Cerebellum (tissue), 4 donors: ENCODE measurements at places on chromosomes 12 and 14. TPM values are rescaled to one million over a fixed set of nuclear protein-coding genes. Genes with fewer than 3 reads are reported as not detected.

Gene BCL7A
- 38.5 TPM for total RNA-seq

Gene CMTM5
- 1.9 TPM for total RNA-seq

Gene WNK1
- total RNA-seq: 173 TPM

Gene PRKD1
- total RNA-seq: 26.0 TPM

Gene IRAK4
- total RNA-seq: 8.3 TPM

Gene KCNC2
- 20.2 TPM for total RNA-seq

Gene SLC38A4
- 1.4 TPM for total RNA-seq

Gene GDF3
- not detected for total RNA-seq

Gene CLEC1A
- 0.54 TPM for total RNA-seq

Gene KCNMB4
- total RNA-seq: 19.7 TPM

Gene TCL1B
- not detected for total RNA-seq

DNA sequence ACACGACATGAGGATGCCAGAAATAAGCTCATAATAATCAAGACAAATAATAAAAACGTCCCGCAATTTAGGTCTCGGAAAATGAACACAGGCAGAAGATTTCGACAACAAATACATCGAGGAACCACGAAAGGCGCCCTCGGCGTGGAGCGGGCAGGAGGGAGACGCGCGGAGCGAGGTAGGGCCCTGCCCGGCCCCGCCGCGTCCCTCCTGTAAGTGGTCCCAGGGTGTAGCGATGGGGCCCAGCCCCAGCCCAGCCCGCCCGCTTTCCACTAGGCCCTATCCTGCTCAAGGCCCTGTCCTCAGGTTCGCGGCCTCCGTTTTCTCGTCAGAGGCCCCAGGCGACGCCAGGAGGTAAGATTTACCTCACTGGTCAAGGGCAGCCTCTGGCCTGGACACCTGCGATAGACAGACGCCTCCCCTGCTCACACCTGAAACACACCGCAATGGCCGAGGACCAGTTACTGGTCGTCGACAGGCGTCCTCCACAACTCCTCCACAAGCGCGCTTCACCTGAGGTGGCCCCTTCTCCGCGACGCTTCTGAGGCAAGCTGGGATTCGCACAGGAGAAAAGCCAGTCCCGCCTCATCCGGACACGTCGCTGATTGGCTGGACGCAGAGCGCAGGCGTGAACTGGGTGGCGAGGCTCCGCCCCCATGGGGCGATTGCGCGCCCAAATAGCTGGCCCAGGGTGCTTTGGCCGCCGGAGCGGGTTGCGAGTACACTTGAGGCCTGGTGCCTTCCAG, at the start of gene SYCP3:
SYCP3 (minus strand) TSS at position 543 of the 746 bp plus-strand sequence. CDS start 1,527 bp downstream, outside the sequence.
- no peak for DNase-seq

DNA sequence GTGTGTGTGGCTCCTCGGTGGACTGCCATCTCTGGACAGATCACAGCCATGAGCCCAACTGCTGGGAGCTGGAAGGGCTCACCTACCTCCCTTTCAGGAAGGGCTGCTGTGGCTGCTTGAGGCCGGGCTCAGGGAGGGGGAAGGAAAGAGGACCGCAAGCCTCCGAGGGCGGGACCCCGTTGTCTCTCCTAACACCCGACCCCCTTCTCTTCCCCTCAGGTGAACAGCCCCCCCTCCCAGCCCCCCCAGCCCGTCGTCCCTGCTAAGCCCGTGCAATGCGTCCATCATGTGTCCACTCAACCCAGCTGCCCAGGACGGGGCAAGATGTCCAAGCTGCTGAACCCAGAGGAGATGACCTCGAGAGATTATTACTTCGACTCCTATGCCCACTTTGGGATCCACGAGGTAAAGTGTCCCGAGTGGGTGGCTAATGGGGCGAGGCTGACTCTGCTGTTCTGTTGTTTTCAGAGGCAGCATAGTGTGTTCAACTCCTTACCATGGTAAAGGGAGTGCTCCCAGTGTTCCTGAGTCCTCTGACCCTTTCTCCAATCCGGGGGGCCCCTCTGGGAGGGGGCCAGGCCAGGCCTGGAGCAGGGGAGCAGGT, 49.5 kb downstream of the PRMT8 start:
- no peak for DNase-seq

DNA sequence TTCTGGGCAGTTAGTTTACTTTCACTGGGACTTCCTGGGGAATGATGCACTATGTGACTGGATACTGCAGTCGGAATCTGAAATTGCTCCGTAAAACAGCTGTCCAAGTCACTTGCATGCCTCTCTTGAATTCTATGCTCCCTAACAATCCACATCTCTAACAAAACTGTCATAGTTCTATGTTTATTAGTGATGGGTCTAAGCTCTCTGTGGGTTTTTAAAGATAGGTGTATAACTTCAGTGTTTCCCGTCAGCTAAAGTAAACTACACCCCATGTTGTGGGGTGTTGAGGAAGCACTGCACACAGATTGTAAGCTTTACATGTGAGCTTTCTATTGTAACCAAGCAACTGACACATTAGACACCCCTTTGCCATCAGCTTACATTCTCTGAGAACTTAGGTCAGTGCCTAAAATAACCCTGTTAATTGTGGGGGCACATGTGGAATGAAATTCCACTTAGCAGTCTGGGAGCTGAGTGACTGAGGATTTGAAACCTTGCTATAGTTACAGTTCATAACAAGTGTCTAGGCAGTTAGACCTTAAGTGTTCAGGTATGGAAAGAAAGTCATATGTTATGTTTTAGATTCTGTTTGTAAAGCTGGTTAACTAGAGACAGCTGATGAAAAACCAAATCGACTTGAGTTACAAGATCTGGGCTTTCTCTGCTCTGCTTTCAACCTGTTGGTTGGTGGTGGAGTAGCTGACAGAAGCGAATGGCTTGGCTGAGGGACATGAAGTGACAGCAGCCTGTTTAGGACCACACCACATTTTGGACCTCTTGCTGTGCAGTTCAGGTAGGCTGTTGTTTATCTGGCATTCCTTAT, 165.7 kb downstream of the AKAP6 start:
- no peak for DNase-seq

DNA sequence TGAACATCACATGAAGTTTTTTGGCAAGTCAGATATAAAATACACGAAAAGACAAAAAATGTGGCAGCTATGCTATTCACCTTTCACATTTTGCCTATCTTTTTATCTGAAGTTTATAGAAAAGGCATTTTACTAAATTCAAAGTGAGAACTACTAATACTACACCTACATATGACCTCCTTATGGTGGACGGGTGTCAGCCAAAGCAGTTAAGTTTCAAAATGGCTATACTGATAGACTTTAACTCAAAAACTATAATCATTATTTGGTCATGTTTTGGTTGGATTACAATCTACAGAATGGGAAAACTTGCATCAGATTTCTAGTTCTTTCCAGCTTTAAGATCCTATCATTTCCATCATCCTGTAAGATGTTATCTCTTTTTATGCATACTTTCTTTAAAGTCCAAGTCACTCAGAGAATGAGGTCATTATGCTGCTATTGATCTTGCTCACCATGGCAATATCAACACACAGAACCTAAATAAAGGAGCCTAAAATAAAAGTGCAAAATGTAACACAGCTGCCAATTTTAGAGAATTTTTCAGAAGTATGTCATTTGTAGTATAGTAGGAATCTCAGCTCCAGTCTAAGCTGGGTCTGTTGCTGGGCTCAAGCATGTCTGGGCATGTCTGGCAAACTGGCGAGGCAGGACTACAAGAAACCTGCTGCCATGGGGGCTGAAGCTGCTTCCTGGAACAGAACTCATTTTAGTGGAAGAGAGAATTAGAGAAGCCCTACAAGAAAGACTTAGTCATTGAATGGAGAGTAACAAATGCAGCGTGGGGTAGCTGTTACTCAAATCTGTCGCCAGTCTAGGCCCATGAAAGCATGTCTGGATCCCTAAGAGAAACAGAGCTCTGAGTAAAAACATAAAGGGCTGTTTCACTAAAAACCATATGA, 7.6 kb upstream of the AEBP2 start:
- no peak for DNase-seq

- DNase-seq: no peak
Measured at GRCh38 chr14:90641168-90641567, 175.1 kb downstream of the TTC7B start.

- no peak for DNase-seq
Measured at GRCh38 chr12:62873826-62874448, 61.0 kb downstream of the PPM1H start.

- no peak for DNase-seq
Measured at GRCh38 chr12:89864411-89864810, 155.8 kb upstream of the ATP2B1 start.

DNA sequence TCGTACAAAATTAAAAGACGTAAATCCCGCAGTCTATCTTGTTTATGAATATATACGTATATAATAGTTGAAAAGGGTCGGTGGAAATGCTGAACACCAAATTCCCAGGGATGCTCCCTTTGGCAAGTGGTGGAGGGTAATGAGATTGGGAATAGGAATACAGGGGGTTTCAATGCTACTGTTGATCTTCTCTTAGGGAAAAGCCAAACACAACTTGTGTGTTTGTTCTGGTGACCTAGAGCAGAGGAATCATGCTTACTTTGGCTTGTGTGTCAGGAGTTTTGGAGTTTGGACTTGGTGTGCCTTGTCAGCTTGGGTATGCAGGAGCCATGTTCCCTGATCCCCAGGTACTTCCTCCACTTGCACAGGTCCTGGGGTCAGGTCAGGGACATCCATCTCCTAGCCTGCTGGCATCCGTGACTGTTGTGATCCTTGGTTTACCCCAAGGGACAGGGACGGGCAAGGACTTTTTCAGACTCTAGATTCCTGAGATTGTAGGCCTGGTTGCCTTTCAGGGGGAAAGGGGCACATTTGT, 4.1 kb downstream of the SLC10A1 start:
- no peak for DNase-seq

GRCh38 chr12:57546438-57547287, at the start of gene DCTN2:
Gene DCTN2 (minus strand): TSS chr12:57547192. CDS start chr12:57547063, 129 bp downstream.
- peak; percentile 98 for DNase-seq

GRCh38 chr14:77024171-77024691, 4.3 kb downstream of the IRF2BPL start:
- DNase-seq: peak; percentile 49

GRCh38 chr14:69267492-69267891, 7.5 kb downstream of the GALNT16 start:
- no peak for DNase-seq

GRCh38 chr14:55241673-55242072, 29.5 kb upstream of the FBXO34 start:
- no peak for DNase-seq

- DNase-seq: no peak
Measured at GRCh38 chr12:85357609-85358008, 77.6 kb downstream of the ALX1 start.

- no peak for DNase-seq
Measured at GRCh38 chr14:103862393-103862782, 15.0 kb upstream of the PPP1R13B start.

GRCh38 chr12:58961906-58962305, 41.6 kb upstream of the LRIG3 start:
- DNase-seq: no peak

DNA sequence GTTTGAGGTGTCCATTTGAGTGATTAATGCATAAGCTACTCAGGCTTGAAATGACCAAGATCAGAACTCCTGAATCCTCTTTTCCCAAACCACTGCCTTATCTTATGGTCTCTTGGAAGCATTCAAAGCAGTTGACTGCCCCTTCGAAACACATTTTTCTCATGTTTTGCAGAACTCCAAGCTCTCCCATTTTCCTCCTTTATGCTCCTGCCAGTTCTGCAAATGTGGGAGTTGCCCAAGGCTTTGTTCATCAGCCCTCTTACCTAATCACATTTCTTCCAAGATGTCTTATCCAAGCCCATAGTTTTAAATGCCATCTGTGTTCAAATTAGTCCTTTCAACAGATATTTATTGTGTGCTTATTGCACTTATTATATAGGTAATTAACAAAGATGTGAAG, 1.8 kb upstream of the DNAAF2 start:
- DNase-seq: no peak

- DNase-seq: no peak
Measured at GRCh38 chr12:113186033-113186365, 478 bp downstream of the RITA1 start.

- no peak for DNase-seq
Measured at GRCh38 chr14:26794731-26795130, 196.9 kb upstream of the NOVA1 start.

DNA sequence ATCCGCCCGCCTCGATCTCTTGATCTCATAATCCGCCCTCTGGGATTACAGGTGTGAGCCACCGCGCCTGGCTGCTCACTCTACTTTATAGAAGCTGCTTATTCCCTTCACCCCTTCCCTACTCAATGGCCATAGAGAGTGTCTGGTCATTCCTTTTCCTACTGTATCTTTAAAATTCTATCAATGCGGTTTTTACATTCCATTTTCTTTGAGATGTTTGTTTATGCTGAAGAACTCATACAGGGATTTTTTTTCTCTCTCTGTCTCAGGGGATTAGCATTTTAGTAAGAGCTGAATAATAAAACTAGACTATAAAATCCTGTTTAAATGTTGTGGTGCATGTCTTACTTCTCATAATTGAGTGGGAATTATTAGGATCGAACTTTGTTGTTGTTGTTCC, 218.6 kb upstream of the FOXN3 start:
- DNase-seq: no peak

GRCh38 chr12:57590479-57590863, 521 bp upstream of the PIP4K2C start:
- DNase-seq: no peak

DNA sequence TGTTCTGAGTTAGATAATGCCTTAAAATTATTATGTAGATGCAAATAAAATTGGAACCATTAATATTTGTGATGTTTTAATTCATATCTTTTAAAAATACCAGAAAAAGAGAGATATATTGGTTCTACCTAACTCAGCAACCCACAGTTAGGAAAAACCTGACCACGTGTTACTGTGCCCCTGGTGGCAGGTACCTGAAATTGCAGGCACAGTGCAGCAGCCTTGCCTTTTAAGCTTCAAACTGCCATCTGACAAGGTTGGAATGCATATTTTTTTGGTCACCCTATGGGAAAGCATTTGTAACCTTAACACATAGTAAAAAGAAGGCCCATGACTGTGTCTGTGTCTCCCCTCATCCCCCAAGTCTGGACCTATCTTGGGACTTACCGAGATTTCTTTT, 109.4 kb upstream of the NOS1 start:
- no peak for DNase-seq

- DNase-seq: no peak
Measured at GRCh38 chr12:121792607-121793439, 665 bp downstream of the RHOF start.

GRCh38 chr14:22715186-22715812, 51.2 kb upstream of the OXA1L start:
- no peak for DNase-seq

GRCh38 chr12:14273913-14274311, 91.6 kb upstream of the ATF7IP start:
- no peak for DNase-seq

DNA sequence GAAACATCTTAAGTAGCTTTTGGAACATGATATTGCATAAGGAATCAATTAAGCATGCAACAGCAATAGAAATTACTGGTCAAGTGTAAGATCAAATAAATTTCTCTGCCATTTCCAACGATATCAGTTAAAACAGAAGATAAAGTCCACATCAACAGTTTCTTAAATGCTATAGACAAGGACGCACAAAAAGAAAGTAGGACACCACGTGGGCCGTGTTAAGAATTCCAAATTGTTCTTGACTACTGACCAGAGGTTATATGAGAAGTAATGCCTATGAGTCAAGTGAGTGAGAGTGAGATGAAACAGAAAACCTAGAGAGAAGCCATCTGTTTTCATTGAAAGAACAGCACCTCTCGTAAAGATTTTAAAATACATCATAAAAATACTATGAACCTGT, 318.2 kb downstream of the TMEM117 start:
- DNase-seq: peak; percentile 14
